Testis (tissue), 5 donors: ENCODE measurements at places on chromosomes 3 and 15. TPM values are rescaled to one million over a fixed set of nuclear protein-coding genes. Genes with fewer than 3 reads are reported as not detected.
A peak's percentile ranks its signal among the peaks of the same experiment; 100 is the strongest.

Gene RHOV
- 0.91 TPM for polyA plus RNA-seq

DNA sequence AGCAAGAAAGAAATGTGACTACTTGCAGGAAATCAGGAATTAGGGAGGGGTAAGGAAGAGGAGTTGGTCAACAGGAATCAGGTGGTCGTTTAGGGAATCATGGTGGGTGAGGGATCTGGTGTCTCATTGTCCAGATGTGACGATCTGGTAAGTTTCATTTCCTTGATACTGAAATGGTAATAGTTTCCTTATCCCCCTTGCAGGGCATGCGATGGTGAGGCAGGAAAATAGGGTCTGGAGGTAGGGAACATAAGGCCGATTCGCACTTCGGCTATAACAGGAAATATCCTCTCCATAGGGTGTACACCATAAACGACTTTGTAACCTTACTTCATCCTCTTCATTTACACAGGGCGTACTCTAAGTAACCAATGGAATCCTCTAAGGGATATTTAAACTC is 574 bp upstream of the LRRC34 start:
- no peak for DNase-seq

- no peak for DNase-seq
Observed at GRCh38 chr3:76724706-76725105, 315.2 kb upstream of the ROBO2 start.

- DNase-seq = no peak
Observed at GRCh38 chr3:81406318-81406717, 355.1 kb downstream of the GBE1 start.

DNA sequence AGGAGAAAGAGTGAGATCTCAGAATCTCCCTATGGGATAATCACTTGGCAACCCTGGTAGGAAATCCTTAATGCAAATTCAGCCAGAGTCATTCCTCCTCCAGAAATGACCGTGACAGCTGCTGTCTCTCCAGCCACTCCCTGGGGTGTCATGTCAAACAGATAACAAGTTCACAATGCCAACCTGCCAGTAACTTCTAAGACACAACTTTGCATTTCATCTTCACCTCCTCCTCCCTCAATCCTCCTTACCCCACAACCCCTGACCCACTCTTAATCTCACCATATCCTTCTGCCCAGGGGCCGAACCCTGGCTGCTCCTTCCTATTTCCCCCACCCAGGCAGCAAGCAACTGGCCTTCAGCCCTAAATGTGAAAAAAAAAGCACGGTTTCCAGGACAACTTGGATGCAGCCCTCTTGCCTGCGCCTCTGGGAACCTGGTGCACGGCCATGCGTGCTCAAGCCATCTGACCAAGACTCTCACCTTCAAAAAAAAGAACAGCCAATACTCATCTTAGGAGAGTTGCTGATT is 166.0 kb downstream of the NTRK3 start:
- DNase-seq = no peak

Gene CHRM5
- 1.3 TPM for polyA plus RNA-seq

DNA sequence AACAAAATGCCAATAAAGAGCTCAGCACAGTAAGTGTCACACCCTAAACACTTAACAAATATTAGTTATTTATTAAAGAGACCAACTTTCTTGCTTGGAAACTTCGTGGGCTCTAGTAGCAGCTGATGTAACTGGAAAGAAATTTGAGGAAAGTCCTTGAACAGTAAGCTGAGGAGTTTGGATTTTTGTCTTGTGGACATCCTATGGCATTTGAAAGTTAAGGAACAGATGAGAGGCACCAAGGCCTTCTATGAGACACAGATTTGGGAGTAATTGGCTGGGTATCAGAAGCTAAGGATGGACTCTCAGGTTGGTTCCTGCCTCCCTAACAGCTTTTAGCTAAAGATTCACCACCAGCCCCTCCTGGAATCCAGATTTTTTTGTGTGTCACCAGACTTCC is 59.7 kb upstream of the FILIP1L start:
- DNase-seq = no peak

GRCh38 chr3:196684548-196685407 is 27.3 kb downstream of the CEP19 start:
- peak; percentile 73 for DNase-seq

DNA sequence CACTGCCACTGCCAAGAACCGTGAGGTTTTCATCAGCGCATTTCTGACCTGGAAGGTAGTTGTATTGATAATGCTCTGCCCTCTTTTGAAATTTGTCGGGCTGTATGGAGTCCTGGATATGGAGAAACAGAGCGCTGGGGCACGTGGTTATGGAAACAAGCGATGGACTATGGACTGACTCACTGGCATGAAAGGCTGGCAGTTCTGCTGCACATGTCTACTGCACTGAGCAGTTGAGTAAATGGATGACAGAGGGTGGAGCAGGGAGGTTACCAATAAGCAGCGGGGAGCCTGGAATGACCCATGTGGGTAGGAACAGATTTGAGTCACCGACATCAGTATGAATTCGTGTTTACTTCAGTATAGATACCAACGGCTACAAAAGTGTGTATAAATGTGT is 429.5 kb downstream of the OCA2 start:
- no peak for DNase-seq

DNA sequence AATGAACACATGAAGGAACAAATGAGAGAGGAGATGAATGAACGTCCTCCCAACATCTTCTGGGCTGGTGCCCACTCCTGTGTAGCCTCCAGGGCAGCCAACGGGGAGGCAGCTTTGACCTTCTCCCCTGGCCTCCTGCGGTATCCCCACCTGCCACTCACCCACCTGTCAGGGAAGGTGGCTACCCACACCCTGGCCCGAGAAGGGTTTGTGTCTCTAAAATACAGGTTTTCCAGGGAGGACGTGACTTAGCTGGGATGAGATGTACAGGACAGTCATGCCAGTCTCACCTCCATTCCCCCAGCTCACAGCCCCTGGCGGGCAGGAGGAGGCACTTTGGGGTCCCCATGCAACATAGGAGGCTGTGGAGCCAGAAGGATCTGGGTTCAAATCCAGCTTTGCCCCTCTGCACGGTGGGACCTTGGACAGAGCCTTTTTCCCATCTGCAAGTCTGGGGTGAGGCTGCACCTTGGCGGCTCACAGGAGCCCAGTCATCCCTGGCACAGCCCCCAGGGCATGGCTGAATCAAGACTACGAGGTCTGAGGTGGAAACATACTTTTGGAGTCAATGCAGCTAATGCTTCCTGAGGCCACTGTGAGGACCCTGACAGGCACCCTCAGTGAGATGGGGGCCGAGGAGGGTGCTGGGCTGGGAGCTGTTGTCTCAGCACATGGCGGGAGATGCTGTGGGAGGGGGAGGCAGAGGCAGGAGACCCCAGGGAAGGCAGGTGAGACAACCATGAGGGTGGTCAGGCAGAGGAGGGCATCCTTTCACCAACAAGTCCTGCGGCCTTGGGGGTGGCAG is 11.1 kb upstream of the PLXND1 start:
- DNase-seq = no peak

GRCh38 chr3:165256554-165257065 is 60.4 kb upstream of the SLITRK3 start:
- DNase-seq = no peak

Gene ARHGEF26
- polyA plus RNA-seq = 14.7 TPM

- no peak for DNase-seq
Observed at GRCh38 chr15:63600001-63600615, 2.9 kb downstream of the FBXL22 start.

Gene LRRIQ4
- 3.4 TPM for polyA plus RNA-seq

GRCh38 chr3:47342812-47343211 is 38.0 kb upstream of the PTPN23 start:
- DNase-seq = no peak

- DNase-seq = no peak
Observed at GRCh38 chr3:124997303-124998246, 58.2 kb downstream of the HEG1 start.

DNA sequence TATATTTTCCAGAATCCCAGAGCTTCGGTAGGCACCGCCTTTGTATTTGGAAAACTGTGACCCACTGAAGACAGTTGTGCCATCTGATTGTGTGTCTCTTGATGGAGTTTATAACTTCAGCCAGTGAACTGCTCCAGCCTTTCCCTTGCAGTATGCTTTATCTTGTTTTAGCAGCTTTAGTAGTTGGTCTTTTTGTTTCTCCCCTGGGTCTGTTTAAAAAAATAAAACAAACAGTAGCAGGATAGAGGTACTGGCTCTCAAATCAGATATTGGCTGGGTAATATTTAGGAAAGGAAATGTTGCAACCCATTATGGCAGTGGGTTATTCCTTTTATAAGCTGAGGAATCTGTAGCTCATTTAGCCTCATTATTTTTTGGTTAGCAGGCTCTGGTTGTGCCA is 151.5 kb upstream of the BFSP2 start:
- DNase-seq = no peak

GRCh38 chr3:150286390-150287147 is 121.5 kb upstream of the TSC22D2 start:
- no peak for DNase-seq

DNA sequence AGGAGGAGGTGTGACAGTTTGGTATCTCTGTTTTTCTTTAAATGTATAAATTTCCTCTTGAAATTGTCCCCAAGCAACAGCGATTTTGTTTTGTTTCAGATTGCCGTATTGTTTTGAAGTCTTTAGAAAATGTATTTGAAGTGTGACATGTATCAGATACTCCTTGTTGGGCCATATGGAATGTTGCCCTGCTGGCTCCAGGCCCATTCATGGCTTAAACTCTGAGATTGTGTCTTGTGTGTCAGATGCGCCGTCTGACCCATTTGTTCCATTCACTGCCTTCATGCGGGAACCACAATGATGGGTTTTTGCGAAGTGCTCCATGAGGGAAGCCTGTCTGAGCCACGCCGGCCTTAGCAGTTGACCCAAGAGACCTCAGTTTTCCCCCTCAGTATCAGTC is 75.2 kb upstream of the ADAMTSL3 start:
- no peak for DNase-seq

- no peak for DNase-seq
Observed at GRCh38 chr15:62737551-62737950, 305.0 kb upstream of the TPM1 start.

DNA sequence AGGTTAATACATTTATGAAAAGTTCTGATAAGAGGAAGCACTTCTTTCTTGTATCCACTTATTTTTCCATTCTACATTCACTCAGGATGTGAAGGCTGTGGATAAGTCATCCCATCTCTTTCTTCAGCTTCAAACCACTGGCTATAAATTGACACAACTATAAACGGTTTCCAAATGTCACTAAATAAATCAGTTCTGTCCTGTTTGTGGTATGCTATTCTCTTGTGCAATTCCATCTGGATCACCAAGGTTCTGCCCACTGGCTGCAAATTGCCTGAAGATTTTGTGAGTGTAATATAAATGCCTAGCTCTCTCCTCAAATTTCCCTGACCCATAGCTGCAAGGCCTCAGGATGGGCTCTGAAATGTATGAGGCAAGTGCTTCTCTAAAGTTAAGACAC is 7.1 kb upstream of the LMOD3 start:
- DNase-seq = no peak

DNA sequence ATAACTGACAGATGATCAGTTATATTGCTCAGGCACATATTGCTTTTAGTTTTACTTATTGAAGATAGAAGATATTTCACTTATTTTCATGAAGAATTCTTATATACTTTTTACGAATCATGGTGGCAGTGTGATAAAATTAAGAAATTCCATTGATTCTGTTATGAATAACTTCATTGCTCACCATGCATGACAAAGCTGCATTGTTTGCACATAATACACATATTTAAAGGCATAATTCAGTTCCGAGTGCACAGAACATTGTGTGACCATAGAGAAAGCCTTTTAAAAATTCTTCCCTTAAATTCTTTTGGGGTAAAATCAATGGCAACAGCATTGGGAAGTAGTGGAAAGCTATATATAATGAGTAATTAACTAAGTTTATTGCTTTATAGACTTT is 82.5 kb upstream of the NAALADL2 start:
- DNase-seq = no peak

GRCh38 chr15:86247249-86247955 is 167.7 kb downstream of the AGBL1 start:
- no peak for DNase-seq

GRCh38 chr15:70100474-70101341 is 3.0 kb upstream of the TLE3 start:
- peak; percentile 67 for DNase-seq

DNA sequence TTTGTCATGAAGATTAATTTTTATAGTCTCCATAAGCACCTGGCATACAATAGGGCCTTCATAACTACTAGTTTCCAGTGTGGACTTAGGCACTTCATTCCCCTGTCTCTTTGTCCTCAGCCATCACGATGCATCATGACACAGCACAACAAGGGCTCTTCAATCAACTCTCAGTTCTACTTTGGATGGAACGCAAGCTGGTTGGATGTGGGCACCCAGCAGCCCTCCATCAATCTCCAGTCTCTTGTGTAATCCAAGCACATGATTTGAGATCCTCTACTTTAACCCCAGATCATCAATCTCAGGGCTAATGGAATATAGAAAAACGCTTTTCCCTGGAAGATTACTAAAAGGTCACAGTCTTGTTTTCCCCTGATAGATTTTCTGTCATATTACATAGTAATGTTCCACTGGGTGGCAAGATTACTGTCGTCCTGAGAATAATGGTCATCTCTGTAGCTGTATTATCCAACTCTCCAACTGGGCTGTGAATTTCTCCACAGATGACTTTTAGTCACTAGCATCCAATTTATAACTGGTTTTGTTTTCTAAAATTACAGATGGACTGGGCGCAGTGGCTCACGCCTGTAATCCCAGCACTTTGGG is 22.9 kb upstream of the CHRNA7 start:
- DNase-seq = no peak

DNA sequence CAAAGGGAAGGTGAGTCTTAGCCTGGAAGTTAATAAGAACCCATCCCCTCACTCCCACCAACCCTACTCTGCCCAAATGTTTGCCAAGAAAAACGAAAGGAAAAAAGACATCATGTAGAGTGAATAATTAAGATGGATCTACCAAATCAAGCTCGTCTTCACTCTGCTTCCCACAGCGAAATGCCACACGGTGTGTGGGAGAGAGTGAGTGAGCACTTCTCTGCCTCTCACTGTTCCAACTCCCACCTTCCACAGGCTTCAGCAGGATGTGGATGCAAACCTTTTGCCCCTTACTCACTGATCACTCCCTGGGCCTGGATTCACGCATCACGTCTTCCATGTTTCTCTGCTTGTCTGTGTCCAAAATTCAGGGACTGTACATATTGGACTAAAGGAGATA is 85.4 kb downstream of the WDR76 start:
- DNase-seq = no peak

Gene HACD2
- 34.8 TPM for polyA plus RNA-seq
